Adrenal gland (tissue), 19 donors: ENCODE measurements at places on chromosomes 2 and 18. TPM values are rescaled to one million over a fixed set of nuclear protein-coding genes. Genes with fewer than 3 reads are reported as not detected.

- no peaks in the 10 kb centered on the region for H3K36me3 ChIP-seq
- H3K27ac ChIP-seq = no peak overlapping the region
- no peak overlapping the region for H3K4me3 ChIP-seq
Measured at GRCh38 chr2:182891611-182892010, 25.2 kb upstream of the FRZB start.

MGAT4A gene
- polyA plus RNA-seq = 14.4 TPM

DNA sequence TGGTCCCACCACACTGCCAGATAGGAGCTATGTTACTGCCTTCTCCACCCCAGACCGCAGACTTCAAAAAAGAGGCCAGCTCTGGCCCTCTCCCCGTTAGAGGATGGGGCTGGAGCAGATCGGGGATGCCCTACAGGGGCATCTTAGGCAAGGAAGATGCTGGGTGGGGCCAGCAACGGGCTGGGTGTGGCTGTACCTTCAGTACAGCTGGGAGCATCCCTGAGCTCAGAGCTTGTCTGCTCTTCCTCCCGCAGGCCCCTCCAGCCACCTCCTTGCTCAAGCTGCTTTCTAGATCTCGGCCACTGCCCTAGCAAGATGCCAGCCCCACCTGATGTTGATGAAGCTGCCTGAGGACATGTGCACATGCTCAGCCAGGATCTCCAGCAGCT lies 9.8 kb downstream of the PTPRN start:
- no peak overlapping the region for H3K27ac ChIP-seq
- H3K4me3 ChIP-seq = no peak overlapping the region

GRCh38 chr2:38692636-38693318 lies 26.9 kb downstream of the GALM start:
- H3K4me1 ChIP-seq = peaks cover 46% of the 10 kb centered on the region
- no peaks in the 10 kb centered on the region for H3K27me3 ChIP-seq
- H3K4me3 ChIP-seq = no peak overlapping the region
- no peaks in the 10 kb centered on the region for H3K36me3 ChIP-seq

FAM124B gene
- 0.16 TPM for polyA plus RNA-seq

GRCh38 chr2:128361376-128362131 lies 42.9 kb upstream of the HS6ST1 start:
- H3K4me3 ChIP-seq = no peak overlapping the region
- DNase-seq = no peak
- H3K27ac ChIP-seq = no peak overlapping the region

- H3K27ac ChIP-seq = no peak overlapping the region
- H3K4me1 ChIP-seq = no peaks in the 10 kb centered on the region
- DNase-seq = no peak
- no peaks in the 10 kb centered on the region for H3K36me3 ChIP-seq
Measured at GRCh38 chr2:29250977-29251376, 135.8 kb downstream of the CLIP4 start.

STARD6 gene
- not detected for polyA plus RNA-seq

DNA sequence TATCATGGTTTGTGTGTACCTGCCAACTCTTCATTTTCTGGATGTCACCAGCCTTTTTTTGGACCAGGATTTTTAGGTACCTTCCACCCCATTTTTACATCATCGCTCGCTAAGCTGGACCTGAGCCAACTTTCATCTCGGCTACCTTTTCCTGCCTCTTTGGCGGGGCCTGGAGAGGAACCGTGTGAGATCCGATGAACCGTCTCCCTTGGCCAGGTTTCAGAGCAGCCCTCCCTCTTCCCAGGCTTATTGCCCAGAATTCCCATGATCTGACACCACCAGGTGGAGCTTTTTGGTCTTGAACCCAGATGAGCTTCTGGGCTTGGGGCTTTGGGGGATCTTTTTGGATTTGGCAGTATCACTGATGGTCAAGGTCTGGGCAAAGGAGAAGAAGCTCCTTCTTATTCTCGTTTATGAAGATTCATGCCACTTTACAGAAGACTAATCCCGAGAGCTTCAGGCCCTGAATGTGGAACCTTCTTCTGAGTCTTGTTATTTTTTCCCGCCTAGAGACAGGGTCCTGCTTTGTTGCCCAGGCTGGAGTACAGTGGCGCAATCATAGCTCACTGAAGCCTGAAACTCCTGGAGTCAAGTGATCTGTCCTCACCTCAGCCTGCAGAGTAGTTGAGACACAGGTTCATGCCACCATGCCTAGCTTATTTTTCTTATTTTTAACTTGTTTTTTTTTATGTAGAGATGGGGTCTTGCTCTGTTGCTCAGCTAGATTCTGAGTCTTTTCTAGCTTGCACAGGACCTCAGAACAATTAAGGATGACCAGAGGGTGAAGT lies 50.4 kb downstream of the GATA6 start:
- H3K27me3 ChIP-seq = no peaks in the 10 kb centered on the region
- no peaks in the 10 kb centered on the region for H3K4me1 ChIP-seq
- H3K27ac ChIP-seq = no peak overlapping the region
- no peak overlapping the region for H3K4me3 ChIP-seq

DNA sequence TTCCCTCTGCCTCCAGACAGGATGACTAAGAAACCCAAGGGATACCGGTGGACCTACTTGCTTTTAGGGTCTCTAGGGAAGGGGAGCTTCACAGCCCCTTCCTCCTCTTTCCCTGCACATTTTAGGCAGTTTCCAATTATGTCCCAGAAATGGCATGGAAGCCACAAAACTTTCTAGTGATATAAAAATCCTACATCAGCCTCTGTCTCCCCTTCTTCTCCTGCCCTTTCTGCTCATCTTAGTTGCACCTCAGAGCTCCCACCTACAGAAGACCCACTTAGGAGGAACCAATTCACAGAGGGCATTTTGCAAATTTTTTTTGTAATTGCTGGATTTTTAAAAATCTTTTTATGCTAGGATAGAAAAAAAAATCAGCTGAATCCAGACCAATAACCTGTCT lies 263.1 kb downstream of the TNS1 start:
- no peak for DNase-seq
- no peak overlapping the region for H3K4me3 ChIP-seq
- peaks cover 23% of the 10 kb centered on the region for H3K4me1 ChIP-seq
- no peak overlapping the region for H3K27ac ChIP-seq
- no peaks in the 10 kb centered on the region for H3K36me3 ChIP-seq

GRCh38 chr2:119941981-119942513 lies 70.8 kb upstream of the EPB41L5 start:
- no peaks in the 10 kb centered on the region for H3K27me3 ChIP-seq
- no peak for DNase-seq
- no peaks in the 10 kb centered on the region for H3K4me1 ChIP-seq
- H3K4me3 ChIP-seq = no peak overlapping the region
- H3K36me3 ChIP-seq = no peaks in the 10 kb centered on the region

LAMA1 gene
- polyA plus RNA-seq = 0.07 TPM

GRCh38 chr2:77807531-77808215 lies 285.5 kb upstream of the LRRTM4 start:
- H3K4me1 ChIP-seq = no peaks in the 10 kb centered on the region
- H3K4me3 ChIP-seq = no peak overlapping the region
- DNase-seq = no peak
- no peak overlapping the region for H3K27ac ChIP-seq
- H3K36me3 ChIP-seq = no peaks in the 10 kb centered on the region

DNA sequence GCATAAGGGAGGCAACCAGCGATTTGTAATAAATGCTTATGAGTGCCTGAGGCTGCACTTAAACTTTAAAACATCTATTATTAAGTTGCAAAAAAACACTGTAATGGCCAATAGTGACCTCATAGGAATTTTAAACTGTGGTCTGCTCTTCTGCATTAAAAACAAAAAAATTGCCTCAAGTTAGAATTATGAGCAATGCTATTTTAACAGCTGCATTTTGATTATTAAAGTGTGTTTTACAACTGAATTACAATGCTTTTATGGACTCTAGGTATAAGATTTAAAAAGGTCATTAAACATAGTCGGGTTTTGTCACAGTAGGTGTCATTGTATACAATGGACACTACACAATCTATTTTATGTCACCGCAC lies 528.7 kb upstream of the FANCL start:
- no peak overlapping the region for H3K27ac ChIP-seq
- H3K27me3 ChIP-seq = no peaks in the 10 kb centered on the region
- no peak for DNase-seq
- H3K4me1 ChIP-seq = no peaks in the 10 kb centered on the region
- no peak overlapping the region for H3K4me3 ChIP-seq

DNA sequence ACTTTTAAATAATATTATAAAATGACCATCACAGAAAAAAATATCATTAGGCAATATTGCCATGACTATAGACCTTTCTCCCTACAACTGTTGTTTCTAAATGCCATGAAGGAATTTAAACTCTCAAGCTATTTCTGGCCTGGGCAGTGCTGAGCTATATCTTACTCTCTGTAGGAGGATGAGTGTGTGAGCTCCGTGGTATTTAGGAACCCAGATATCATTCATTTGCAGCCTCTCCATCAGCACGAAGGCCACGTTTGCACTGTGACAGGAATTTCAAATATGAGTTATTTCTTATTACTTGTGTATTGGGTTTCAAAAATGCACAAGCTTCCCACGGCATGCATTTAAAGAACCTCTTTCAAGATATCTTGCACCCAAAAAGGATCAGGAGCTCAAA lies 35.0 kb upstream of the SOX11 start:
- no peaks in the 10 kb centered on the region for H3K27me3 ChIP-seq
- no peak overlapping the region for H3K4me3 ChIP-seq
- no peaks in the 10 kb centered on the region for H3K4me1 ChIP-seq
